Muscle of back (tissue), 13 donors: ENCODE measurements at places on chromosomes 12 and 14.

GRCh38 chr12:81798294-81798693 is 39.1 kb upstream of the PPFIA2 start:
- DNase-seq: no peak

DNA sequence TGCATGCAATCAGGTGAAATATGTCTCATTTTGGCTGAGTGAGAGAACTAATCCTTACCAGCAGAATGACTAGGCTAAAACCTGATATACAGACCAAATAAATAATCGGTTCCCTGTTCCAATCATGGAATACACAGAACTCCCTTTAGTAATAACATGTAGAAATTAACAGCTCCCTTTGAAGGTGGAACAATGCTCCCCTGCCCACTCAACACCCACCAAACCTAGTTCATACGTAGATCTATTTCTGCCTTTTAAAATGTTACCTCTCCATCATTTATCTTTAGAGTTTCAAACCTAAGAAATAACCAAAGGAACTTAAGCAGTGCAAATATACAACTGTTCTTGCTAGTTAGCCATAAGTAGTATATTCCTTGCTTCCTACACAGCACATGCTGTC is 153.7 kb upstream of the ABCD2 start:
- DNase-seq: no peak

DNA sequence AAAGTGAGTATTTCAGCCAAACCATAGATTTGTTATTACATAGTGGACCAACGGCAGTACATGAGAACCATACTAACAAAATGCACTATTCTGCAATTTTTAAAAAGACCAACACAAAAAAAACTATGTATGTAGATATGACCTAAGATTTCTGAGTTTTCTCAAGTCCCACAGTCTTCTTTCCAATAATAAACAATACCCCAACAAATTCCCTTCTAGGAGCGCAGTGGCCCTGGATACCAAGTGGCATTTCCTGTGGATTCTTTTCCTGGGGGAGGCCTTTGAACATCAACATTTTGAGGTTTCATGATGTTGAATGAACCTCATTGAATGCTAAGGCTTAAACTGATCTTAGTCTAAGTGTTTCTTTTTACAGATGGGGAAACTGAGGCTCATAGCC is 210.5 kb downstream of the BCAT1 start:
- DNase-seq: no peak

GRCh38 chr14:63652406-63652805 is 10.7 kb upstream of the WDR89 start:
- no peak for DNase-seq

GRCh38 chr14:90599748-90600507 is 203.1 kb downstream of the CALM1 start:
- no peak for DNase-seq

DNA sequence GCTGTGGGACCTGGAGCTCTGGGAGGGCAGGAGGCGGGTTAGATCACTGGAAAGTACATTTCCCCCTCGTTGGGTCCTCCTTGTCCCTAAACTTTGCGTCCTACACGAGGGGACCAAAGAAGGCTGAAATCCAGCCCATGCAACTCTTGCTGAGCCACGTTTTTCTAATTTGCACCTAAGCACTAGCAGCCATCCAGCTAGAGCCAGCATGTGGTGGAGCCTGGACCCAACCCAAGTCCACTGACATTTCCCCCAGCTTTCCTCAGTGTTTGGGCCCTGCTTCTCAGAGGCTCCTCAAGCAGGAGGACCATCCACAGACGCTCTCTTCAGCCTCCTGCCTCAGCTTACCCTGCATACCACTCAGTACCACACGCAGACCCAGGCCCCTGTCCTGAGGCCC is 49.7 kb downstream of the TSPAN11 start:
- peak; percentile 43 for DNase-seq

GRCh38 chr14:93318927-93319326 is 13.9 kb downstream of the BTBD7 start:
- no peak for DNase-seq

DNA sequence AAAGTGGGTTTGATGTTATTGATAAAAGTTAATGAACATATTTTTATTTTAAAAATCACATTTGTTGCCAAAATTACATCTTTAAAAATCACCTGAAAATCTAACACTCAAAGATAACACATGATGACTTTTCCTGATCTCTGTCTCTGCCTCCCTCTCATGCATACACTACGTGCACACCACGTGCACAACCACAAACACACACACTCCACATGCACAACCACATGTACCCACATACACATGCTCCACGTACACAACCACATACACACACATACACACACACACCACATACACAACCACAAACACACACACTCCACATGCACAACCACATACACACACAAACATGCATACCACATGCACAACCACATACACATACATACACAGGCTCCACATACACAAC is 61.8 kb upstream of the TMEM132C start:
- DNase-seq: no peak

DNA sequence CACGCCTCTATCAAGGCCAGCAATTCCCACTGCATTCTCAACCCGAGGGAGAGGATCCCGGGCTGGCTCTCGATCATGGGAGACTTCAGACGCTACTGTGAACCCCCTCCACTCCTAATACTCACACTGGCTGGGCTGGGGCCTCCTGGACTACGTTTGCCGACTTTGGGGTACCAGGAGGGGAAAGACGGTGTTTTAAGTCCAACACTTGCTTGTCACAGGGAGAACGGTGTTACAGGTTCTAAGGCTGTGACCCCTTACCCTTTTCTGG is 463 bp downstream of the NACA start:
- DNase-seq: no peak

DNA sequence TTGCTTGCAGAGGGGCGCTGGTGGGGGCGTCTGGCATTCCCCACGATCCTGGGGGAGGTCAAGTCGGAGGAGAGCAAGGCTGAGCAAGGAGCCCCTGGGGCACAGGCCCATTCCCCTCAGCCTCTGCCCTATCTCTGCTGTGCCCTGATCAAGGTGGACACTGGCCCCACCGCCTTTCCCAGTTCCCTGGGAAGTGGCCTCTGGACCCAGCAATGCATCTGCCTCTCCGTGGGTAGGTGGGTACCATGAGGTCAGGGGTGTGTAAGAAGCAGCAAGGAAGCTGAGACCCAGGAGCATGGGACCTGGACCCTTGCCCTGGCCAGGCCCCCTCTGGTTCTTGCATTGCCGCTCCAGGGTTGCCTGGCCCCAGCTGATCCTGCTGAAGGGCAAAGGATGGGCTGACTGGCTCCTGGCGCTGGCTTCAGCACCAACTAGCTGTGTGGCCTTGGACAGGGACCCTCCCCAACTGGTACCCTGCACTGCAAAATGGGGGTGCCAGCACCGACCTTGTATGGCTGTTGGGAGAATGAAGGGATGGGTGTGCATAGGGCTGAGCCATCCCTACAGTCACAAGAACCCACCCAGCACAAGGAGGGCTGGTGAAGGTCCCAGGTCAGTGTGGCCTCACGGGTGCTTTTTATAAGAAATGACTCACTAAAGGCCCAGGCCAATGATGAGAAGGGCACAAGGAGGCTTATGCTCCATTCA is 19.6 kb downstream of the SLC25A29 start:
- DNase-seq: no peak

GRCh38 chr12:69389831-69390230 is 30.3 kb downstream of the YEATS4 start:
- DNase-seq: no peak

GRCh38 chr14:85604714-85605113 is 74.8 kb downstream of the FLRT2 start:
- DNase-seq: no peak

DNA sequence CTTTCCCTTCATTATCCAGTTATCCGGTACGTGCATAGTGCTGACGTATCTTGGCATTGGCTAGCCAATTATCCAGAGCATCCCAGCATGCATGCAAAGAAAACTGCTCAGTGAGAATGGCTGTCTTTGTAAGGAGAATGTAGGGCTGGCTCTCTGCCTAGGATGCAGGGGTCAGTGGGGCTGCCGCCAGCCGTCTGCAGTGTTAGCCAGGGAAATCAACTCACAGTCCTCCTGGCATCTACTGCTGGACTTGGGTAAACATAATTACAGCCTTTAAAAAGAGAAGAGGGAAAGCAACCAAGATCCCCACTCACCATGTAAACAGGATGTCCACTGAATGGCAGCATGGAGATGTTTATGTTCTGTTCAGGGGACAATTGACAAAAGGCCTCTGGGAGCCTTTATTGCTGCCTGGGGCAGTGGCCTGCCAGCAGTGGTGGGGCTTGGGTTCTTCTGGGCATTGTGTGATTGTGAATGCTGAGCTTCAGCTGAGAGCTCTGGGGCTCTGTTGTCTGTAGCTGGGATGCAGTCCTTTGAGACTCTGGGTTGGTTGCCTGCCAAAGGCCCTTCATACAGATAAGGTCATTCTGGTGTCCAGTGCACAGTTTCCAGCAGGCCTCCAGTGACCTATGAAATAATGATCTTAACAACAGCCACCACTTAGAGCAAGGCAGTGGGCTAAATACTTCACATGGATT is 121.8 kb downstream of the TBC1D30 start:
- peak; percentile 73 for DNase-seq
